ENCODE measurements at places on chromosomes 13 and 19. TPM values are rescaled to one million over a fixed set of nuclear protein-coding genes. Genes with fewer than 3 reads are reported as not detected.

DNA sequence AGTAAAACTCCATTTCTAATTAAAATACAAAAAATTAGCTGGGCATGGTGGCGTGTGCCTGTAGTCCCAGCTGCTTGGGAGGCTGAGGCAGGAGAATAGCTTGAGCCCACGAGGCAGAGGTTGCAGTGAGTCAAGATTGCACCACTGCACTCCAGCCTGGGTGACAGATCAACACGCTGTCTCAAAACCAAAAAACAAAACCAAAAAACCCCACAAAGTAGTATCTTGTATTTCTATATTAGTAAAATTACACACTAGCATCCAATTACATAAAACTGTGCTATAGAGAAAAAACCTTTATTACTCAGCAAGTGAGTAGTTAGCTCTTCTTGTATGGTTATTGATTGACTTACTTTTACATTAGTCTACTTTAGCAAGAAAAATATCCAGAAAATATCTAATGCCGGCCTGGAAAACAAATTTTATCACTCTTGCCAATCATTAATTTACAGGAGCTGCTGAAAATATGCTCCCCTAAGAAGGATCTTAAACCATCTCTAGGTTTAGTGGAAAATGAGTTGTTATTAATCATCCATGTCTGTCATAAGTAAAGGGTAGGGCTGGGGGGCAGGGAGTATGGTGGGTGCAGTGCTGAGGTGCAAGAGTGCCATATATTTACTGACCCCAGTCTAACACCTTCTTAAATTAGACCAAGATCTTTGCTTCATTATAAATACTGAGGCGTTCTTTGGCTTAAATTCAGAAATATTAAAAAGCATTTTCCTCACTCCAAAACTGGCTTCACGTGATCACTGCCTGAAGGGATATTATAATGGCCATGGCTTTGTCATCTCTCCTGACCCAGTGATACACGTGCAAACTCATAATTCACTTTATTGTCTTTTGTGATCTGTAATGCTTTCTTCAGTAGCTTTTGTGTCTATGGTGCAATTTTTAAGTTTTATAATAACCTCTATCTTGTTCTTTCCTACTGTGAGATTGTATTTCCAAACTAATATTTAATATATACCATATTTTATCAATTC lies 44.1 kb downstream of the UBL3 start:
- no peaks in the 10 kb centered on the region for H3K27me3 ChIP-seq
- DNase-seq, result no peak
- H3K27ac ChIP-seq, result no peak overlapping the region
- peaks cover 51% of the 10 kb centered on the region for H3K4me1 ChIP-seq
- H3K4me3 ChIP-seq, result no peak overlapping the region
- no peaks in the 10 kb centered on the region for H3K36me3 ChIP-seq

DNA sequence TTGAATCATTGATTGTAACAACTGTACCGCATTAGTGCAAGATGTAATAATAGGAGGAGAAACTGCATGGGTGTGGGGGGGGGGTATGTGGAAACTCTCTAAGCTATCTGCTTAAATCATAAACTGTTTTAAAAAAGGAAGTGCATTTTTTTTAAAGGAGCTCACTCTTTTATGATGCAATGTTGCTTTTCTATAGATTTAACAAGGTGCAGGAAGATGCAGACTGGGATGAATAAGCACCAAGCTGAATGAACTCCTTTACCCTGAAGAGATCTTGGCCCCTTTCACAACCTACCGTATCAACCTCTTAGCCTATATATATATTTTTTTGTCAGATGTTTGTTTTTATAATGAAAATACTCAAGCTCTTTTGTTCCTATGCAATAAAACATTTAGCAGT lies 95.9 kb downstream of the AKAP11 start:
- H3K27me3 ChIP-seq, result peaks cover 3% of the 10 kb centered on the region
- no peak overlapping the region for H3K4me3 ChIP-seq

GRCh38 chr13:44110091-44110621 lies 230.5 kb downstream of the LACC1 start:
- H3K27ac ChIP-seq, result no peak overlapping the region
- no peak for DNase-seq
- H3K27me3 ChIP-seq, result no peaks in the 10 kb centered on the region
- H3K36me3 ChIP-seq, result no peaks in the 10 kb centered on the region
- H3K4me1 ChIP-seq, result peaks cover 70% of the 10 kb centered on the region

DNA sequence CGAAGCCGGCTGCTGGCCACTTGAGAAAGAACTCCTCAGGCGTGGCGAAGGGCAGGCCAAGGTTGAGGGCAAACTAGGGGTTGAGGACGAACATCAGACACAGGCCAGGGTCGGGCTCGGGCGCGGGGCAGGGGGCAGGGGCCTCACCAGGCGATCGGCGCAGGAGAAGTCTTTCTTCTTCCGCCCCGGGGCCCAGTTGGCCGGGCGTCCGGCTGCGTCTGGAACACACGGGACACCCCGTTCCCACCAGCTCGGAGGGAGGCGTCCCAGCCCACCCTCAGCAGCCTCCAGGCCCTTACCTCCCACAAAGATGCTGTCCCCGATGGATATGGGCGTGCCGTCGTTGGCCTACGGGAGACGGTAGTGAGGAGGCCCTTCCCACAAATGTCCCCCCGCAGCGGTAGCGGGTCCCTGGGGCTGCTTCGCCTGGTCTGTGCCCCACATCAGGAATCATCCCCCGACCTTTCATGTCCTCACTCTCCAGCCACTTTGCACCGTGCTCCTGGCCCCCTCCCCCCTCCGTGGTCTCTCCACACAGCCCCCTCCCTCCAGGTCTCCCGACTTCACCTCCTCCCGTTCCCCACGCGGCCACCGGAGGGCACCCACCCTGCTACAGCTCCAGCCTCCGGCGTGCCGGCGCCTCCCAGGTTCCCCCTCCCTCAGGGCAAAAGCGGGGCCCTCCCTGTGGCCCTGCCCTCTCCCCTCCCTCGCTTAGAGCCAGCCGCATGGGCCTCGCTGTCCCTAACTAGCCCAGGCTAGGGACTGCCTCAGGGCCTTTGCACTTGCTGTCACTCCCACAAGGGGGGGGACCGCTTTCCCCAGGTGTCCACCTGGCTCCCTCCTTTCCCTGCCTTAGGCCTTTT lies 4.8 kb downstream of the PNKP start:
- no peaks in the 10 kb centered on the region for H3K27me3 ChIP-seq
- no peak for DNase-seq
- H3K4me3 ChIP-seq, result no peak overlapping the region
- peaks cover 41% of the 10 kb centered on the region for H3K36me3 ChIP-seq
- no peak overlapping the region for H3K27ac ChIP-seq

DNA sequence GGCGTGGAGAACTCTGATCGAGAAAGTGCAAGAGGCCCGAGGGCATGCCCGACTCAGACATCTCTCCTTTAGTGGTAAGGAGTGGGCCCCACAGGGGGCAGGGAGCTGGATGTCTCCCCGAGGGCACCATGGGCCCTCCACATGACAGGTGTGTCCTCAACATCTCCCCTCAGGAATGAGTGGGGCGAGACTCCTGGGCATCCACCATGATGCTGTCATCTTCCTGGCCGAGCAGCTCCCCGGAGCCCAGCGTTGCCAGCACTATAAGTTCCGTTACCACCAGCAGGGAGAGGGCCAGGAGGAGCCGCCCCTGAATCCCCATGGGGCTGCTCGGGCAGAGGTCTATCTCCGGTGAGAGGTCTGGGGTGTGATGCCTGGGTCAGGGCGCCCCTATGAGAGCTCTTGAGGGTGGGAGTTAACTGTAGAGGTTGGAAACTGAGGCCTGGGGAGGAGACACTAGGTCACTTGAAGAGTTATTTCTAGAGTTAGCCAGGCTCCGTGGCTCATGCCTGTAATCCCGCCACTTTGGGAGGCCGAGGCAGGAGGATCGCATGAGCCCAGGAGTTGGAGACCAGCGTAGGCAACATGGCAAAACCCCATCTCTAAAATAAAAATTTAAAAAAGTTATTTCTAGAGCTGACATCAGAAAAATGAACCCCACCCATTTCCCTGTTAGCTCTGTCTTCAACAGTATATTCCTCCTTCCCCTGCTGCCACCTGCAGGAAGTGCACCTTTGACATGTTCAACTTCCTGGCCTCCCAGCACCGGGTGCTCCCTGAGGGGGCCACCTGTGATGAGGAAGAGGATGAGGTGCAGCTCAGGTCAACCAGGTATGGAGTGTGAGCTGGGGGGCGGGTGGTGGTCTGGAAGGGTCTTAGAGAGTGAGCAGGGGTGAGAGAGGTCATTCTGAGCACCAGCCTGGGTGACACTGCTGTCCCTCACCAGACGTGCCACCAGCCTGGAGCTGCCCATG lies 5.1 kb downstream of the IGFLR1 start:
- H3K27ac ChIP-seq, result no peak overlapping the region
- no peak overlapping the region for H3K4me3 ChIP-seq
- H3K4me1 ChIP-seq, result peaks cover 15% of the 10 kb centered on the region
- no peaks in the 10 kb centered on the region for H3K27me3 ChIP-seq
- no peak for DNase-seq

DNA sequence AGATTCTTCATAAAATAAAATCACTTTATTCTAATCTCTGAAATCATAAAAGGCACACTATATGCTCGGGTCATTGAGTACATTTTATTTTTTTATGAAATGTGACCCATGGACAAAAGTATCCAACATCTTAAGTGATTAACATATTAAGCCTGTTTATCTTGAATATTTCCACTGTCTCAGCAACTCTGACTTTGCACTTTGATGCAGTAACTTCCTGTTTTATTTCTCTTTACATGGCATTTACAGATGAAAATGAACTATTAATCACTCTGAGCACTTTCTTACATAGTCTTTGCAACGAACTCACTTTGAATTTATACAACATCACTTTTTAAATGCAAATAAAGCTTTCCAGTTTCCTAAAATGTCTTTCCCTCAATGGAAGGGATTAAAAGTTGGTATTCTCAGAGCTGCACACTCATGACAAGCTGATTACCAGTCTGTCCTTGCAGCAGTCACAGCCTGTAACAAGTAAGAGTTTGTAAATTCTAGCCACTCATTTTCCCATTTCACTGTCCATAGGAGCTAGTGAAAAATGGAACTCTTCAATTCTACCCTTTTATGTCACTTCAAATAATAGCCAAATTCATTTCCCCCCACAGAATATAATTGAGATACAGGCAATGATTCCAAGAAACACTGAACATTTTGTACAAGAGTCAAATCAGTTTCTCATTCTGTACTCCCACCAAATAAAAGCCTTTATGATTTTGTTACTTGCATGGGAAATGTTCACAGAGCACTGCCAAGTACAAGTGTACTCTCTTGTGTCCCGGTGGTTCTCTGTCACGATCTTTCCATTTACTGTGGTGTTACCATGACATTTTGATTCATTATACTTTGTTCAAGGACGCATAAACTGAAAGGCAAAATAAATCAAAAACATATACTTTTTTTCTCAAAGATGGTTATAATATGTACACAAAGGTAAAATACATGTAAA lies 1968.9 kb downstream of the PCDH9 start:
- no peaks in the 10 kb centered on the region for H3K4me1 ChIP-seq
- no peaks in the 10 kb centered on the region for H3K36me3 ChIP-seq
- DNase-seq, result no peak
- H3K27ac ChIP-seq, result no peak overlapping the region
- H3K27me3 ChIP-seq, result no peaks in the 10 kb centered on the region

GRCh38 chr13:106699311-106699710 lies 131.4 kb upstream of the ARGLU1 start:
- no peaks in the 10 kb centered on the region for H3K36me3 ChIP-seq
- no peaks in the 10 kb centered on the region for H3K27me3 ChIP-seq
- DNase-seq, result no peak
- H3K4me3 ChIP-seq, result no peak overlapping the region
- no peaks in the 10 kb centered on the region for H3K4me1 ChIP-seq
- no peak overlapping the region for H3K27ac ChIP-seq

GRCh38 chr19:11165486-11166030 lies 10.0 kb upstream of the SPC24 start:
- H3K4me3 ChIP-seq, result peak overlapping the region; percentile 67
- peaks cover 42% of the 10 kb centered on the region for H3K4me1 ChIP-seq
- no peaks in the 10 kb centered on the region for H3K27me3 ChIP-seq
- H3K36me3 ChIP-seq, result peaks cover 24% of the 10 kb centered on the region
- no peak for DNase-seq
- peak overlapping the region; percentile 90 for H3K27ac ChIP-seq

DNA sequence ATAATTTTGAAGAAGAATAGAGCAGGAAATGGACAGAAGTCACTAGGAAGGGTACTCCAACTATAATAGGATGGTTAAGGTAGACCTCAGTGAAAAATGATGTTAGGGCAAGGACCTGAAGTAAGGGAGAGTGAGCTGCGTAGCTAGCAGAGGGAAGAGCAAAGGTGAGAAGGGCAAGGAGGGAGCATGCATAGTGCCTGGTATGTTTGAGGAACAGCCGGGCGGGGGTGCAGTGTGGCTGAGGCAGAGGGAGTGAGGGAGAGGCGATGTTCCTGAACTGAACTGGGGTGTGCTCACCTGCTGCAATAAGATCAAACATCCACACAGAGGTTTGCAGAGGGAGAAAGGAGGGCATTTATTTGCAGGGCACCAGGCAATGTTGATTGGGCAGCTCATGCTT lies 110.4 kb downstream of the DNAJC15 start:
- no peak for DNase-seq
- H3K27me3 ChIP-seq, result no peaks in the 10 kb centered on the region
- H3K4me1 ChIP-seq, result no peaks in the 10 kb centered on the region
- no peak overlapping the region for H3K4me3 ChIP-seq
- H3K27ac ChIP-seq, result no peak overlapping the region

DNA sequence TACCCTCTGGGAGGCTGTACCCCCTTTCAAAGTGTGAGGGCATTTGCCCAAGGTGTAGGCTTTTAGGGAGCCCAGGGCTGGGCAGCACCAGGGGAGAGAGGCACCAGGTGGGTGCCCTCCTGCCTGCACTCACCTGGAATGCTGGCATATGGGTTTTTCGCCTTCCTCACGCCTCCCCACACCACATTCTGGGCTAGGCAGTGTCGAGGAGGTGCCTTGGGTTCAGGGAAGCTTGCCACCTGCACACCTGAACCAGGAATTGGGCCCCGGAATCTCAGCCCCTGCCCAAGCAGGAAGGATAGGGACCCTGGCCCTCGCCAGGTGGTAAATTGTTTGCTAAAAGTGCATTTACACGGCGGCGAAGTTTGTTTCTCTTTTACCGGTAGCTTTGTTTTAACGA lies 5.1 kb upstream of the TSHZ3 start:
- peaks cover 22% of the 10 kb centered on the region for H3K27me3 ChIP-seq
- H3K4me3 ChIP-seq, result no peak overlapping the region
- H3K4me1 ChIP-seq, result peaks cover 46% of the 10 kb centered on the region
- H3K36me3 ChIP-seq, result no peaks in the 10 kb centered on the region

- no peak for DNase-seq
- peak overlapping the region; percentile 92 for H3K27ac ChIP-seq
- H3K36me3 ChIP-seq, result no peaks in the 10 kb centered on the region
- H3K4me3 ChIP-seq, result no peak overlapping the region
- peaks cover 61% of the 10 kb centered on the region for H3K4me1 ChIP-seq
- no peaks in the 10 kb centered on the region for H3K27me3 ChIP-seq
Measured at GRCh38 chr19:18301718-18302111, 20.3 kb upstream of the JUND start.

GRCh38 chr19:11452620-11453310 lies 17.3 kb downstream of the PRKCSH start:
- no peak overlapping the region for H3K27ac ChIP-seq
- H3K4me3 ChIP-seq, result no peak overlapping the region
- peaks cover 19% of the 10 kb centered on the region for H3K36me3 ChIP-seq
- no peaks in the 10 kb centered on the region for H3K27me3 ChIP-seq
- no peaks in the 10 kb centered on the region for H3K4me1 ChIP-seq
- DNase-seq, result no peak

GRCh38 chr13:110312339-110313031 lies 5.4 kb downstream of the COL4A2 start:
- peak overlapping the region; percentile 95 for H3K4me3 ChIP-seq
- peaks cover 75% of the 10 kb centered on the region for H3K4me1 ChIP-seq
- no peak for DNase-seq
- no peaks in the 10 kb centered on the region for H3K27me3 ChIP-seq

Gene ERFL
- 0.41 TPM for total RNA-seq

Gene PTPRH
- total RNA-seq, result 1.1 TPM

Gene RAB3D
- 14.2 TPM for total RNA-seq

Gene CYP4F3
- not detected for total RNA-seq

Gene DGKH
- total RNA-seq, result 18.3 TPM

Gene KCNN4
- 2.8 TPM for total RNA-seq

Gene S1PR4
- 1.2 TPM for total RNA-seq

Gene FSTL3
- total RNA-seq, result 595 TPM

Gene PLPP2
- 1.6 TPM for total RNA-seq

All from thoracic aorta (tissue), 2 donors.